ENCODE measurements at places on chromosomes 7 and 10.

DNA sequence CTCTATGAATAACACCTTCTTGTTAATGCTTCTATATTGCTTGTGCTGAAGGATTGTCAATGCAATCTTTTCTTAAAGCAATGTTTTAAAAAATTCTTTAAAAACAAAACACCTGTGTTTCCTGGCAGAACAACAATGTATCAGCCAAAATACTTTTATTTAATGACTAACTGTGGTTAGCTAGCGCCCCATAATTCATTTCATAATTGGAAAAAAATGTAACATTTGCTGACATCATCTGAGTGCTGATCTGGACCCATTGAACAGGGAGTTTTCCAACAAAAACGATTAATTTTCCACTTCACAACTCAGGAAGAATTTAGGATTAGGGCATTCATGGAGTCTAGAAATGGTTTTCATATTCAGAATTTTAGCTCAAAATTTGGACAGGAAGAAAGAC, 137.6 kb upstream of the CDK6 start:
- peak; percentile 40 for DNase-seq

- no peak for DNase-seq
These were observed 47.6 kb downstream of the SMURF1 start for GRCh38 chr7:99096124-99096887.

DNA sequence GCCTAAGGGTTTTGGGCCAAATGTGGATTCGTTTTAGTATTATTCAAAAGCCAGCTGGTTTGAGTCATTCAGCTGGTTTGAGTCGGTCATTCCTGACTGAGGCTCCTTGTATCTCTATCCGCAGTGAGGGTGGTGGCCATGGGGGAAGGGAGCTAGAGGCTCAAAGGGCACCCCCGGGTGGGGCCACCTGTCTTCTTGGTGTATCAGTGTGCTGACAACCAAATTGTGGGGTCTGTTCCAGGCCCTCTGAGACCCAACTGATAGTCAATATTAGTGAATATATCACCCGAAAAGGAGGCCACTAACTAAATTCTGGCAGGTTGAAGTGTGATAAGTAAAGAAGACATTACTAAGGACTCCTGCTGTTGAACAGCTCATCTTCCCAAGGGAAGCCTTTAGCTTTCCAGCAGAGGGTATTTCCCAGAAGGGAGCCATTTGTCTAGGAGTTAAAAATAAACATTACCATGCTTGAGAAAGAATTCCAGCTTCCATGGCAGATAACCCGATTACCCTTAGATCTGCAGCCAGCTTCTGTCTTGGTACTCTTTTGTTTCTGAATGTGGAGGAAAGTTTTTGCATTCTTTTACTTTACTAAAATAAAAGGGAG, 29.9 kb upstream of the DDX50 start:
- peak; percentile 77 for DNase-seq

GRCh38 chr10:22246680-22247391, 29.0 kb upstream of the EBLN1 start:
- DNase-seq: peak; percentile 95

- no peak for DNase-seq
These were observed 20.9 kb downstream of the ANKRD22 start for GRCh38 chr10:88830643-88831268.

DNA sequence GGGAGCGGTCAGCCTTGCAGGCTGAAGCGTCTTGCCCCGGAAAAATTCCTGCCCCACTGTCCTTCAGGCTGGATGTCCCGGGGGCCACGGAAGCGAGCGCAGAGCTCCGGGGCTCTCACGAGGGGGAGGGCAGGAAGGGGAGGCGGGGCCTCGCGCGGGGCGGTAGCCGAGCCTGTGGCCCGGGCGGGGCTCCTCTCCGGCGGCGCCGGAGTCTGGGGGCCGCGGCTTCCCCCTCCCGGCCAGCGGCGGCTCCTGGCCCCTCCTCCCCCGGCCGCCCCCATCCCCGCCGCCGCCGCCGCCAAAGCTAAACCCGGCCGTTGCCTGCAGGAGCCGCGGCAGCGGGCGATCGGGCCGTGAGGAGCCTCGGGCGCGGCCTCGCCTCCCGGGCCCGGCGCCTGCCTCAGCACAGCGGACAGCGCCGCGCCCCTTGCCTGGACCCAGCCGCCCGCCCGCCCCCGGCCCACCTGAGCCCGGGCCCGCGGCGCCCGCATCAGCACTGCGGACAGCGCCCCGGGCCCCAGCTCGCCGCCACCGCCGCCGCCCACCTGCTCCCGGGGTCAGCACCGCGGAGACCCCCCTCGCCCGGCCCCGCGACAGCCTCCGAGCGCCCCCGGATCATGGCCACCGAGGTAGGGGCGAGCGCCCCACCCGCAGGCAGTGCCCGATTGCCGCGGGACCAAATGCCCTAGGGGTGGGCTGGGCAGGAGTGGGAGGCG, at the start of gene GOLGA7B:
TSS of gene GOLGA7B (plus strand) at position 157 of the 716 bp plus-strand sequence. CDS start at position 618, 461 bp downstream.
- DNase-seq: no peak

DNA sequence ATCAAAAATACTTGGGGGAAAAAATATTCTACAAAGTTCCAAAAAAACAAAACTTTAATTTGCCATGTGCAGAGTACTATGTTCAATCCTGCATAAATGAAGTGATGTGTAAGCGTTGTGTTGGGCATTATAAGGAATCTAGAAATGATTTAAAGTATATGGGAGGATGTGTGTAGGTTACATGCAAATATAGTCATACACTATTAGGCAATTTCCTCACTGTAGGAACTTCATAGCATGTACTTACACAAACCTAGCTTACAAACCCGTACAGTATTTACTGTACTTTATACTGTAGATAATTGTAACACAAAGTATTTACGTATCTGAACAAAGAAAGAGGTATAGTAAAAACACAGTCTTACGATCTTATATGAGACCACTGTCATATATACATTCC, 72.3 kb downstream of the NRBF2 start:
- DNase-seq: no peak

DNA sequence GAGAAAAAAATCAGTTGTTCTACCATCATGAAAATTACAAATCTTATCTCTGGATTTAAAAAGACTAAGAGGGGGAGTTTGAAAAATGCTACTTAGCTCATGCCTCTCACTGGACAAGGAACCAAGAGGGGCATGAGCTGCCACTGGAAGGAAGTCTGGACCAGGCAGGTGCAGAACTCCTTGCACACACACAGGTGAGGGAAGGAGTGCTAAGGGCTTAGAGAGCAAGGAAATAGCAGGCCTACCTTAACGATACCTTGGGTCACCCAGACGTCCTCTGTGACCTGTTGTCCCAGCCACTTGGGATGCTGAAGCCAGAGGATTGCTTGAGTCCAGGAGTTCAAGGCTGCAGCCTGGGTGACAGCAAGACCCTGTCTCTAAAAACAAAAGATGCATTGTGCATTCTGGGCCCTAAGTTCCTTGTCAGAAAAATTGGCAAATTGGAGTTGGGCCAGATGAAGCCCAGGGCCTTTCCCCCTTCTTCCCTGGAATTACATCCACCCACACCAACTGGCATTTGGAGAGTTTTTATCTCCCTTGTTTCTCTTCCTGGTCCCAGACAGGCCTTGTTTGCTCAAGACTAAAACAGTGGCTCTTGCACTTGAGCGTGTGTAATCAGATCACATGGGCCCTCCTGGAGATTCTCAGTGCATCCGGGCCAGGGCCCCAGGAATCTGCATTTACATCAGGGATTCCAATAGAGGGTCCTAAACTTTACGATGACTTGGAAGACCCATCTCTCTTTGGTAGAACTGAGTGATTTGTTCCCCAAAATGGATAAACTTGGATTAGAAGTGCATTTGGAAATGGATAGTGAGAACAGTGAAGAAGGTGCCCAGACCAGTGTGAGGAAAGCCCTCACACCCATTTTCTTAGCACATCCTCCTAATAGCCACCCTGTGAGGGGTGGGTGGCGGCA, 3.0 kb downstream of the DDIT4 start:
- no peak for DNase-seq

GRCh38 chr10:89427629-89428028, 13.3 kb downstream of the IFIT5 start:
- DNase-seq: peak; percentile 49

DNA sequence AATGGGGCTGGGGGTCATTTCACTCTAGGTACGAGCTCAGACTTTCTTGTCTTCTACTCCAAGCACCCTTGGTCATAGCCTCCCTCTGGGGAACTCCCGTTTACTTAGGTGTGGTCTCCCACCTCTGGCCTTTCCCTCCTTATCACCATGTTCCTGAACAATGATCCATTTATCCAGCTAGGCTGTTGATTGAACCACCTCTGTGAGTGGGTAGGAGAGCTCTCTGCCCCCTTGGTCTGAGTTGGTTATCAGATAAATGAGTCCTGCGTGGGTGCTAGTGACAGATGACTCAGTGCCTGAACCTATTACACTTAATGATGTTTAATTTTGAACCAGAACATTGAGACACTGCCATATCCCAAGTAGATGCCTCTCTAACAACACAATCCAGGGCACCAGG, 9.4 kb downstream of the BLNK start:
- no peak for DNase-seq

DNA sequence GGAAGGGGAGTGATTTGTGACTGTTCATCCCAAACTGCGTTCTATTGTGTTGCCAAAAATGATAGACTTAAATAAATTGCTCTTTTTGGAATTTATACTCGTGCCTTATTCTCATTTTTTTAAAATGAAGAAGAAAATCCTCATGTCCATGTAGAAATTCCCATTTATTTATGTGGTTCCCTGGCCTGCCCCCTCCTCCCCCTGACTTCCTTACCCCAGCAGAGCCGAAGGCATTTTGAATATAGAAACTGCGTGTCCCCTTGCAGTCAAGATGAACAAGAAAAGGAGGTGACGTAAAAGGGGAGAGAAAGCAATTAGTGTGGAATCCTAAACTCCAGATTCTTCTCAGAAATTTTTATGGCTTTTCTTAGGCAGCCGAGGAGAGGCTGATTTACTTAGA, 126.1 kb downstream of the FAM204A start:
- no peak for DNase-seq

- DNase-seq: no peak
These were observed 304.7 kb upstream of the AOAH start for GRCh38 chr7:37028909-37029440.

DNA sequence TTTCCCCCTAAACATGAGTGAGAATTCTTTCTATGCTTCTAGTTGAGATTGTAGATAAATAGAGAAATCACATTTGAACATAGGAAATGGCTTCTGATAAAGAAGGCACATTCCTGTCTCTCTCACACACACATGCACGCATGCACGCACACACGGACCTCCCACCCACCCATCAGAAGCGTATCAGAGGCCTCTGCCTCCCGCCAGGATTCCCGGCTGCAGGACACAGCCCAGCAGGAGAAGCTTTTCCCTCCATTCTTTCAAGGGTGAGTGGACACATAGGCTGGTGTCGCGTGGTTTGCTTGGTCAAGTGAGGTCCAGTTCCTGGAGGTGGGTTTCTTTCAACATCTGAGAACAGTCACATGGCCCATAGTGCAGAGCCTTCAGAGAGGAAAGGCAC, 34.2 kb downstream of the KLF6 start:
- no peak for DNase-seq

GRCh38 chr10:92125144-92125543, 165.7 kb downstream of the CPEB3 start:
- DNase-seq: no peak

DNA sequence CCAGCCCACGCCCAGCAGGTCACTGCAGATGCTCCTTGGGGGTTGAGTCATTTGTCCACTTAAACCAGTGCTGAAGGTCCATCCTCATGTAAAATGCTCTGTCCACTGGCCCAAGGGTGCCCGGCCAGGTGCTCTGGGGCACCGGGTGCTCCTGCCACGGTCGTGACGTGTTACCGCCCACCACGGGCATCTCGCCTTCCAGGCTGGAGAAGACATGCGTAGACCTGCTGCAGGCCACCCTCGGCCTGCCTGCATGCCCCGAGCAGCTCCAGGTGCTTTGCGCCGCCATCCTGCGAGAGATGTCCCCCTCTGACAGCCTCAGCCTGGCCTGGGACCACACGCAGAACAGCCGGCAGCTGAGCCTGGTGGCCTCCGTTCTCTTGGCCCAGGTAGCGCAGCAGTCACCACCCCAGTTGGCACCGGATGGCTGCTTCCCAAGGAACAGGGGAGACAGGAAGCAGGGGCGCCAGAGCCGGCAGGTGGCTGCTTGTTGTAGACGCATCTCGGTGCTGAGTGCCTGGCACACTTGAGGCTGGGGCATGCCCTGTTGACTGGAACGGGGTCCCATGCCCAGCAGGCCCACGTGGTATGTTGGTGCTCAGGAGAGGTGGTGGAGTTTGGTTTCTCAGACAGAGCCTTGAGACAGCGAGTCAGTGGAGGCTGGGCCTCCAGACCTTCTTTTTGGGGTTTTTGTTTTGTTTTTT, 6.1 kb downstream of the AP5Z1 start:
- DNase-seq: no peak

- no peak for DNase-seq
These were observed 255.1 kb upstream of the PLXDC2 start for GRCh38 chr10:19561181-19561580.

DNA sequence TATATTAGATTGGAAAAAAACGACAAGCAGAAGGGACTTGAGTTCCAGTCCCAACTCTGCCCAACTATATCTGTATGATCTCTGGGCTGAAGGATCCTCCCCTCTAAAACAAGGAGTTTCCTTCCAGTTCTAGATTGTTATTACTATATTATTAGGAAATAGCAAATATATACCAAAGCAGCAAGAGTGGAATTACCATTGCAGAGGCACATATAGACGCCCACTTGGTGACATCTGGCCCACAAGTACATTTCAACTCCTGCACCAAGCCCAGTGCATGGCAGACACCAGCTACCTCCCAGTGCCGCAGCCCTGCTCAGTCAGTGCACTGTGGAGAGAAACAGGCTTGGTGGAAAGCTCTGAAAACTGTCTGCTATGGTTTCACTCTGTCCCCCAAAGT, 201.9 kb downstream of the FAM107B start:
- no peak for DNase-seq

- no peak for DNase-seq
These were observed 20.8 kb upstream of the MKI67 start for GRCh38 chr10:128147064-128147463.

GRCh38 chr7:44074349-44074695, 8.0 kb downstream of the POLM start:
- DNase-seq: no peak

- peak; percentile 10 for DNase-seq
These were observed 694.1 kb downstream of the ANKRD7 start for GRCh38 chr7:118918556-118918955.

- no peak for DNase-seq
These were observed 253.0 kb downstream of the RPS24 start for GRCh38 chr10:78286668-78287067.

- no peak for DNase-seq
These were observed 36.5 kb downstream of the GLUD1 start for GRCh38 chr10:87058171-87058570.

GRCh38 chr7:144024213-144024612, 24.1 kb downstream of the OR6B1 start:
- DNase-seq: no peak

DNA sequence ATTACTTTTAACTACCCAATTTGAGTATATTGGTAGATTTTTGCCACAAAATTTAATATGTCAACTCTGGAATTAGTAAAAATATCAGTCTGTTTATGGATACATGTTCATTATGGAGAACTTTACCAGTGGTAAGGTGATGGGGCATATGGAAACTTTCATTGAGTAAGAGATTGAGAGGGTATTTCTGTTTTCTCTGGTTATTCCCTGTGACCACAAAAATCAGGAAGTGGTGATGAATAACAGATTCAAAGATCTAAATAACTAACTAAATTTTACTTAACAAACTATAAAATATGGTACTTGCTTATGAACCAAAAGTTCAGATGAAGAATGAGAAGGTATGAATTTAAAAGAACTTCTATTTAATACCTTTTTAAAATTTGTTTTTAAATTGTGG, 22.1 kb upstream of the STEAP4 start:
- DNase-seq: no peak
